B cell (primary cell): ENCODE measurements at places on chromosomes 7 and 10. TPM values are rescaled to one million over a fixed set of nuclear protein-coding genes. Genes with fewer than 3 reads are reported as not detected.

DNA sequence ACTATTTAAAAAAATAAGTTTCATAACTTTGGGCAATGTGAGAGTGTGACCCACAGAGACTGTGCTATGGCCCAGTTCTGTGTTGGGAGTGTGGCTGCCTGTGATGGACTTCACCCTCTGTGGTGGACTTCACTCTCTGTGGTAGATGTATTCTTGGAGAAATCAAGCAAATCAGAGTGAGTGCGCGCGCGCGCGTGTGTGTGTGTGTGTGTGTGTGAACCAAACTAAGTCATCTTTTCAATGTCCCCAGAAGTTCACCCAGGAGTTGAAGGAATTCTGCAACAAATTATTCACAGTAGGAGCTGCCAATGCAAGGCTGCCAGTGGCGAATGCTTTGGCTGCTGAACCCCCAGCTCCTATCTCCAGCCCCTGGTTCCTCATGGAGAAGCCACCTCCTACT is 184.5 kb downstream of the ADAM12 start:
- no peak for DNase-seq

GRCh38 chr10:5719546-5719945 is 34.9 kb downstream of the TASOR2 start:
- DNase-seq, result no peak

GRCh38 chr7:151868396-151869108 is 8.4 kb downstream of the PRKAG2 start:
- no peak for DNase-seq

GRCh38 chr10:131641231-131641630 is 259.6 kb upstream of the PPP2R2D start:
- DNase-seq, result no peak

DNA sequence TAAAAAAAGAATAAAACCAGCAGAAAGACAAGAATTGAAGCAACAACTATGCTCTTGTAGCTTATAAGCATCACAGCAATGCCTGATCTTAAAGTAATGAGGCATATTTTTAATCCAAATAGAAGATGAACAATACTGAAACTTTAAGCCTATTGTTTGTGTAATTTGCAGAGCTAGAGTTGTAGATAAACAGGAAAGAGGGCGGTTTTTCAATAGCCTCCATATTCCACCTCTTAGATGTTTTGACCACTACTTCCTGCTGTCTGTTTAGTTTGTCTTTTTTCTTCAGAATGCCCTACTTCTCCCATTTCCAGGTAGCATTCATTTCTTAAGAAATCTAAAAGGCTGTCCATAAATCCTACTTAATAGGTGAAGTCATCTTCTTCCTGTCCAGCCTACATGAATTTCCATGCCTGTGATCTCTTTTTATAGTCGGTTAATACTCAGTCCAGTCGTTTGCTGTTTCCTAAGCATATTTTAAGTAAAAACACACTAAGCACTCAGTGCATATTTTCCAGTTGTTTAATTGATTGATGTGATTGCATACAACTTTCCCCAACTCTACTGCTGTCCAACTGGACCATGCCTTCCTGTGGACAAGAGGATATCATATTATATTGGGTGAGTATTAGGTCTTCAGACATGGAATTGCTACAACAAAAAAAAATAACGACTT is 308.1 kb downstream of the TFEC start:
- no peak for DNase-seq

LSM8 gene
- total RNA-seq, result 64.3 TPM in 2 replicates
